ENCODE measurements at places on chromosomes 4 and X.

DNA sequence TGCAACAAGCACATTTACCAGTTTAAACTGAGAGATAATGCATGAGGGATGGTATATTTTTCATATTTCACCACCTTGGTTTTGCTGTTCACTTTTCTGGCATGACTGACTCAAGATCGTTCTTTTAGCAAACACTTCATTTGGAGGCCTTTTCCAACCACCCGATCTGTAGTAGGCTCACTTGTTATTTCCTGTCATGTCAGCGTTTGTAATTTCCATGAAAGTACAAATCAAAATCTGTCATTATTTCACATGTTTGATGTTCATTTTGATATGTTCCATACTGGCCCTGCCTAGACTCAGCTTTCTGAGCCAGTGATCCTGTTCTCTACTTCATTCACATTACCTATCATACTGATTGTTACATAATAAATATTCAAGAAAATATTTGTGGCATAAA, 1888.3 kb upstream of the PCDH7 start:
- no peak for DNase-seq

DNA sequence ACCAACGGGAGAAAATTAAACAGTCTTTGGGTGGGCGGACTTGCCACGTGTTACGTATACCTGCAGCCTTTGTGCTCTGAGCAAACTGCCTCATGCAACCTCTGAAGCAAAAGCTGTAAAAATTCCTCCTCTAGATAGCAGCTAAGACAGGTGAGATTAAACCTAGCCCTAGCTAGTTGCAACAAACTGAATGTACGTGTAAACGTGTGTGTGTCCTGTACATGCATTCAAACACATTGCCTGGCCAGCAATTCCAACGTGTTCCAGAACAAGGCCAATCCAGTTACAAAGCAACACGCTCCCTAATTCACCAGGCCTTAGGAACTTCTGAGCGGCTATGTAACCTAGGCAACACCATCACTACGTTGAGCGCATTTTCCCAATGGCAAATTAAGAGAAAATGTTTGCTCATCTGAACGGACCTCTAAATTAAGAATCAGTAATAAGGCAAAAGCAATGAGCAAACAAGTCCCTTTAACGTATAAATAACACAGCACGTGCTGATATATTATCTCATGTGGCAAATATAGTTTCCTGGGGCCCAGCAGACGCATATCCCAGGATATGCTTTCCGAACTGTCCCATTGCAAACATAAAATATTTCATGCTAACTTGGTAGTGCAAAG, 792 bp downstream of the PPID start:
- peak; percentile 15 for DNase-seq

GRCh38 chr4:8228319-8229250, 29.5 kb downstream of the SH3TC1 start:
- peak; percentile 22 for DNase-seq

DNA sequence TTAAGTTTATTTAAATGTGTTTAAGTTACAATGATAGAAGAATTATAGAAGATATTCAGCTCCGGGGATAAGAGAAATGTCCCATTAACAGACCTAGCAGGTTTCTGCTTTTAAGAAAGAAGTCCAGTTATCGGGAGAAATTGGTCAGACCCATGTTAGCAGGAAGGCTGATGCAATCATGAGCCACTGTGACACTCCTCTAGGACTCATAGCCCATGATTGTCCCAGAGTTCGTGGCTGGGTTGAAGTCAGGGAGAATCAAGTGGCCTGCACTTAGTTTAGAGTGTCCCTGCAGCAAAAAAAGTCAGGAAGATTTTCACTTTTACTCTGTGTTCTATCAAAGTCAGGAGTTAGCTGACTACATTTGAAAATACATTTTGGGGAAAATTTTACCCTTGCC, 72.0 kb downstream of the TMEM144 start:
- no peak for DNase-seq

DNA sequence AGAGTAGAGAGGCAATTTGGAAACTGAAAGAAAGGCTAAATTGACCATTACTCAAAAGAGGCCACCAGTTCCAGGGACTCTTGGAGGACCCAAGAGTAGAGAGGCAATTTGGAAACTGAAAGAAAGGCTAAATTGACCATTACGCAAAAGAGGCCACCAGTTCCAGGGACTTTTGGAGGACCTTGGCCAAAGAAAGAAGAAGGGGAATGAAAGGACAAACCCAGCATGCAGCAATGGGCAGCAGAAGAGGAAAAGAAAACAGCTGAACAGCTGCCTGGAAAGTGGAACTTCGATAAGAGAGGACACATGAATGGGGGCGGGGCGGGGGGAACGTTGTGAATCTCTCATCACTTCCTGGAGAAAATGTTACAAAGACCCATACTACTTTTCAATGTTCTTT, 80.8 kb downstream of the PALLD start:
- no peak for DNase-seq

DNA sequence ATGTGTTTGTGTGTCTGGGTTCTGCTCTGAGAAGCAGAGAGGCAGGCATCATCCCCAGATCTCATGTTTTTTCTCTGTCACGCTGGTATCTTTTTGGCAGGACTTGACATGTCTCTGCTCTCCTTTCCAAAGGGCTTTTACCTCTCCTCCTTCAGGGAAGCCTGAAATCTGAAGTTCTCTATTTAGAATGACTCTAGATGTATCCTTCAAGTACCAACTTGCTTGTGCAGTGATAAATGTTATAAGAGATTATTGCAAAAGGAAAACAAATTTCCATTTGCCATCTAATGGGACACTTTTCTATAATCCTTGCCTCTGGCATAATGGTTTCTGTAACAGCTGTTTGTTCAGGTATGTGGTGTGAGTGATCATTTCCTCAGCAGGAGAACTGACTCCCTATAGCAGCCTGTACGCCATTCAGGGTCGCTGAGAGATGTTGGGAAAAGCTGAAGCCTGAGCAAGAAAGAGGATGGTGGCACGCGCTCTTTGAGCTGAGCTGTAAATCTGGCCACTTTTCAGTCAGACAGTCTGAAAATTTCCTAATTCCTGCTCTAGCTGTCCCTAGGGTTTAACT, 72.5 kb downstream of the CNGA2 start:
- DNase-seq, result no peak

DNA sequence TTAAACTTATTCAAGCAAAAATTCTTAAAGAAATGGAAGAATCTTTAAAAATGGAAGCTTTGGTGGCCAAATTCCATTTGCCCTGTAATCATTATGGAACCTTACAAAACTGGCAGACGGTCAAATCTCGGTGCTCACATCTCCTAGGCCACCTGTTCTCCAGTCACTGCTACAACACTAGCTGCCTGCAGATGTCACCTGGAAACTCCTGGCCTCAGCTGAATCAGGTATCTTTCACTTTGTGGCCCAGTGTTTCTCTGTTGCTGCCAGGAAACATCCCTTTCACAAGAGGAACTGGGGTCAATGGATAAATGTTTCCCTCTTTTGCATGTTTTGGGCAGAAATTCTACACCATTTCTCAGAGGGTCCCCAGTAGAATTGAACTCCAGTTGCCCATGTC, 4.2 kb upstream of the CXCL3 start:
- DNase-seq, result no peak

- DNase-seq, result no peak
These were observed 20.8 kb downstream of the RLIM start for GRCh38 chrX:74593593-74593992.

GRCh38 chr4:8719421-8719820, 126.9 kb downstream of the CPZ start:
- no peak for DNase-seq

- peak; percentile 78 for DNase-seq
These were observed 78.1 kb downstream of the RLIM start for GRCh38 chrX:74536152-74536831.

- DNase-seq, result no peak
These were observed 8.5 kb upstream of the ARMCX2 start for GRCh38 chrX:101668143-101668542.

DNA sequence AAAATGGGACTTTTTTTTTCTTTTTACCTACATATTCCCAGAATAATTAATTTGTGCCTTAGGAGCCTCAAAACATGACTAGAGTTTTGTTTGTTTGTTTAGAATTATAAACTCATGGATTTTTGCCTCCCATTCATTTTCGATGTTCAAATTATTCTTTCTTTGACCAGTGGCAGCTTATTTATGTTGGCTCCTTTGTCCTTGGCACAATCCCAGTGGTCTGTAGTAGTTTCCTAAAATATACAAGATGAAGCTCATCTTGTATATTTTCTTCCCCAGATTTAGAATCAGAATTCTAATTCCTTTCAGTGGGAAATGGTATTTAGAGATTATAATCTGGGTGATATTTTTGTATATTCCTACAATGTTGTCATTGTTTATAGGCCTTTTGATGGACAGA, 27.2 kb downstream of the DCK start:
- no peak for DNase-seq

GRCh38 chr4:156974264-156974663, 2.7 kb upstream of the PDGFC start:
- DNase-seq, result no peak

- DNase-seq, result no peak
These were observed 189.6 kb downstream of the GPAT3 start for GRCh38 chr4:83725336-83726085.
